ENCODE measurements at places on chromosomes 7 and 10.

DNA sequence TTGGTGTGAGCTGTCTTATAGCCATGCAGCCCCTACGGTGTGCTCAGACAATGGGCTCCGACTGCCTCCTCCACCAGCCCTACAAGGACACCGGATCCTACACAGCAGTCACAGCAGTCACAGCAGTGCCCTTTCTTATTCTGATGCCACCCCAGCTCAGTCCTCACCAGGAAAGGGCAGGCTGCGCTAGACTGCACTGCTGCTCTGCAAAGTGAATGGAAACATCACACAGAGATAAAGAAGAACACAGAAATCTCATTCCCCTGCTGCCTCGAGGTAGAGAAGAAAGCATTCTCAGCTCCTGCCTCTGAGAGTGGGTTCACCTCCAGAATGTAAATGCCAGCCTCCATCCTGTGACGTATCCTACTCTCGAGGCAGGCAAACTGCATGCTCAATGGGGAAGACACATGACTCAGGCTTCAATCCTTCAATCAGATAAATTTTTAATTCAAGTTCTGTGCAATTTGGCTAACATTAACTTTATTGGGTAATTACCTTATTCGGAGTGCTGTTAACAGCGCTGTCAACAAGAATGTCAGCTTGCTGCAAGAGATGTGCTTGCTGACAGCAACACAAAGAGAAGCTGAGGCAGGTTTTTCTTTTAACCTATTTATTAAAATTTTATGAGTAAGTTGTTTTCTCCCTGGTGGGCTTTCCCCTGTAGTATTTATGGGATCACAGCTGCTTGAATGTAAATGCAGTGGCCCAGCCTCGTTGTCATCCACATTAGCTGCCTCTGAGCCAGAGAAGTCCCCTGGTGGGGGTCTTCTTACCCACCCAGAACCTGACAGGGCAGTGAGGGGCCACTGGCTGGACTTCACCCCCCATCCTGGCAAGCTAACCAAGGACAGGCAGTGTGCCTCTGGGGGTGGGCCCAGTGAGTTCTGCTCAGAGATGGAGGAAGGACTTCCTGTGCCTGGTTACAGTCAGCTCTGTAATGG, 241.3 kb upstream of the KMT2E start:
- no peak for DNase-seq

GRCh38 chr7:37198906-37199485, 249.7 kb downstream of the ELMO1 start:
- peak; percentile 88 for DNase-seq

GRCh38 chr10:47022311-47023131, 111.3 kb downstream of the PTPN20 start:
- DNase-seq: no peak

GRCh38 chr7:44555350-44555749, 14.2 kb upstream of the NPC1L1 start:
- no peak for DNase-seq

DNA sequence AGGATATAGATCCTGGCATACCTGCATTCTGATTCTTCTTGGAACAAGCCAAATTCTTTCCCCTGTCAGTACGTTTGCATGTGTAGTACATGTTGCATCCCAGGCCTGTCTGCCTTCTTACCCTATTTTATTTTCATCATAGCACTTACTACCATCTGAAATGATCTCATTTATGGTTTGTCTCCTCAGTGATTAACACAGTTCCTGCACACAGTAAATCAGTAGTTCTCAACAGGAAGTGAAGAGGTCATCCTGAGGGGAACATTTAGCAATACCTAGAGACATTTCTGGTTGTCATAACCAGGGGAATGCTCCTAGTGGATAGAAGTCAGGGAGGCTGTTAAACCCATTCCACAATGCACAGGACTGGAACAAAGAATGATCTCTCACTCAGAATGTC, 38.2 kb upstream of the SLC26A4 start:
- DNase-seq: no peak

GRCh38 chr7:148289630-148290029, 300.9 kb upstream of the C7orf33 start:
- no peak for DNase-seq

- DNase-seq: no peak
Observed at GRCh38 chr7:157877298-157878090, 540.7 kb downstream of the DNAJB6 start.

DNA sequence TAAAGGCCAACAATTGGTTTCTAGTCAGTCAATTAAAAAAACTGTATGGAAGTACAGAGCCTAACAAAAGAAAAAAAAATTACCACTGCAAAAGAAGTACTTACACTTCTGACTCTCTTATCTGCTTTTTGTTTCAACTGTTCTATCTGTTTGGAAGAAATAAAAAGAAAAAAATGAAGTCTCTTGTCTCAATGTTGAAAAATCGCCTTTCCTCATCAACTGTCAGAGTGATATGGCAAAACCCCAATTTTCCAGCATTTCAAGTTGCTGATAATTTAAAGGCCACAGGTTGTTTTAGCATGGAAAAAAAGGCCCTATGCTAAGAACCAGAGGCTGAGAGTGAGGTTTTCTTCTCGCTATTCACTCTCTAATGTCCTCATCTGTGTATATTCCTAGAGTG, 13.6 kb downstream of the ZDHHC6 start:
- no peak for DNase-seq

GRCh38 chr10:65611592-65611991, 1314.2 kb upstream of the LRRTM3 start:
- no peak for DNase-seq

GRCh38 chr7:17234030-17234397, 64.4 kb upstream of the AHR start:
- no peak for DNase-seq

- DNase-seq: no peak
Observed at GRCh38 chr7:26681819-26682418, 182.5 kb downstream of the SKAP2 start.

- no peak for DNase-seq
Observed at GRCh38 chr7:24406053-24406788, 122.2 kb downstream of the NPY start.

- no peak for DNase-seq
Observed at GRCh38 chr7:36227223-36227622, 74.2 kb downstream of the EEPD1 start.

- peak; percentile 28 for DNase-seq
Observed at GRCh38 chr7:55641273-55641691, 69.0 kb upstream of the VOPP1 start.

GRCh38 chr10:78805176-78805575, 263.6 kb upstream of the ZMIZ1 start:
- DNase-seq: peak; percentile 25

- no peak for DNase-seq
Observed at GRCh38 chr10:36336315-36336714, 694.2 kb upstream of the FZD8 start.

GRCh38 chr10:131474416-131474815, 162.9 kb upstream of the TCERG1L start:
- DNase-seq: no peak

DNA sequence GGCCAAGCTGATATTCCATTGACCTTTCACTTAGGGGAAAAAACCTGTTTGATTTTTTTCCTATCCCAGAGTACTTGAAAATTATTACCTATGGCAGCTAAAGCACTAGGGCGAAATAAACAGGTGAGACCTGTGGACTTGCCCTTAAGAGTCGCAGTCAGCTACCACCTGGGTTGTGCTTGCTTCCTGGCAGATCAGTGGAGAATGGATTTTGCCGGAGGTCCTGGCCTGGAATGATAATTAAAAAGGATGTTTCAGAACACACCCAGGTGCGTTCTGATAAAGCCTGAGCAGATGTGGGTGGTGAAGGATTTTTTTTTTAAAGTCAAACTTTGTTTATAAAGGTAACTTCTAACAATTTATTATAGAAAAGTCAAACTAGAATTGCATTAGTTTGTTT, 59.1 kb downstream of the AUTS2 start:
- no peak for DNase-seq

DNA sequence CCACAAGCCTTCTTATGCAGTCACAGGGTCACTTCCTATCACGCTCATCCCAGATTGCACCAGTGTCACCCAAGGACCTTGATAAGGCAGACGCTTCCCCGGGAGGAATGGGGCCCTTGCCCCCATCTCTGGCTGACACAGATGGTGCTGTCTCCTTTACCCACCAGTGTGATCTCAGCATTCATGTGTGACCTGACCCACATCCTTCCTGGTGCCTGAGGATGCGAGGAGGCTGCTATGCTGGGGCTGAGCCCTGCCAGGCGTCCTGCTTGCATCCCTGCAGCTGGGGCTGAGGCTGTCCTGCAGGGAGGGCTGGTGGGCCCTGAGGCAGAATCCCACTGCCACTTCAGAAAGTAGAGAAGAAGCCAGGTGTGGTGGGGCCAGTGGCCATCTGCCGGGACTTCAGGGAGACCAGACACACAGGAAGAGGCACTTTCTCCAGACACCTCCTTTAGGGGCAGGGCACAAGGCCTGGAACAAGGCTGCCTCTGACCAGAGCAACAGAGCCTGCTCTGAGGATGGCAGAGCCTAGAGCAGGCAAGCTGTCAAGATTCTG, 35.3 kb downstream of the RASGEF1A start:
- DNase-seq: peak; percentile 3

DNA sequence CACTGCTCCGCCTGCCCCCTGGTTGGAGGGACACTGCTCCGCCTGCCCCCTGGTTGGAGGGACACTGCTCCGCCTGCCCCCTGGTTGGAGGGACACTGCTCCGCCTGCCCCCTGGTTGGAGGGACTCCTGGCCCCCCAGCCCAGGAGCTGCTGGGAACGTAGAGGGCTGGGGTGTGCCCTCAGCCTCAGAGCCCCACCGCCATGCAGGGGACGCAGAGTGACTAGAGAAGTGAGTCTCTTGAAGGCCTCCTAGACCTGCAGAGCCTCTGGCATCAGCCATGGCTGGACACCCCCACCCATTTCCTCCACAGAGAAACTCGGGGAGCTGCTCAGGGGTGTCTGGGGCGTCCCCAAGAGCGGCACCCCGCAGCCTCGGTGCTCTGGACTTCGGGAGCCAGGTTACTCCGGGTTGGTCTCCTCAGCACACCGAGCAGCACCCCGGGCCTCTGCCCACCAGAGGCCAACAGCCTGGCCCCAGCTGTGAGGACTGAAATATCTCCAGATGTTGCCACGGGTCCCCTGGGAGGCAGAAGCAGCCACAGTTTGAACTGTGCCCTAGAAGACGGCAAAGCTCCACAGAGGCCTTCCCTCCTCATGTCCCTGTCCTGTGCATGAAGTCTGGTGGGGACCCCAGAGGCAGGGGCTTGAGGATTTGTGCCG, 191.9 kb downstream of the ELFN1 start:
- DNase-seq: no peak

DNA sequence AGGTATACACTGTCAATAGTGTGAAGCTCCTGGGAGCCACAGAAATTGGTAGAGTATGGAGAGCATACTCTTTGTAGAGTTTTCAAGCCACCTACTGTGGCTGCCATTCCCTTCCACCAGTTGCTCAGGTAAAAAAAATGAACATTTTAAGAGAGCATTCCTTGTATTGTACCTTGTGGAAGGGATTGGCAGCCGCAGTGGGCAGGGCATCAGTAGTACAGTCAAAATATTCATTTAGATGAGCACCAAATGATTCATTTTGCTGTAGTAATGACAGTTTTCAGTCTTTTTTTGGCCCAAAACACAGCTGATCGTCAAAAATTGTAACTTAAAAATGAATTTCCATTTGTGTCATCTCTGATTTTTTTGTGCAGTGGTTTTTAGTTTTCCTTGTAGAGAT, 304.9 kb downstream of the ATRNL1 start:
- no peak for DNase-seq

- DNase-seq: no peak
Observed at GRCh38 chr10:124384172-124384571, 34.6 kb downstream of the OAT start.

Data from nephron progenitor cell (in vitro differentiated cells).